Activated naive CD4-positive, alpha-beta T cell treated with anti-CD3 and anti-CD28 coated beads for 36 hours (primary cell): ENCODE measurements at places on chromosomes 2 and 18. TPM values are rescaled to one million over a fixed set of nuclear protein-coding genes. Genes with fewer than 3 reads are reported as not detected.

GRCh38 chr2:147739508-147739907 is 105.3 kb upstream of the ACVR2A start:
- DNase-seq: no peak

DNA sequence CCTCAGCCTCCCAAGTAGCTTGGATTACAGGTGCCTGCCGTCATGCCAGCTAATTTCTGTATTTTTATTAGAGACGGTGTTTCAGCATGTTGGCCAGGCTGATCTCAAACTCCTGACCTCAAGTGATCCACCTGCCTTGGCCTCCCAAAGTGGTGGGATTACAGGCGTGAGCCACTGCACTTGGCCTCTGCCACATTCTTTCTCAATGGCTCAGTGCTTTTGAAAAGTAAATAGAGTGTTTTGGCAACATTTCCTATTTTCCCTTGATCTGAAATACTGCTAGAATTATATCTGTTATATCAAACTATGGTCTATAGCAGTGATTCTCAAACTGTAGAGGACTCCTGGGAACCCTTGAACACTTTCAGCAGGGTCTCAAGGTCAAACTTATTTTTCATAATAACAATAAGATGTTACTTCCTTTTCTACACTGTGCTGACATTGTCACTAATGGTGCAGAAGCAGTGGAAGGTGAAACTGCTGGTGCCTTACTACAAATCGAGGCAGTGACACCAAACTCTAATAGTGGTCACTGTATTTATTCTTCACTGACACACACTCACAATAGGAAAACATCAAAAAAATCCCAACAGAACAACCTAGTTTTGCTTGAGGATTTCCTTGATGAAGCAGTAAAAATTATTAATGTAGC is 10.6 kb downstream of the DAW1 start:
- DNase-seq: no peak

DNA sequence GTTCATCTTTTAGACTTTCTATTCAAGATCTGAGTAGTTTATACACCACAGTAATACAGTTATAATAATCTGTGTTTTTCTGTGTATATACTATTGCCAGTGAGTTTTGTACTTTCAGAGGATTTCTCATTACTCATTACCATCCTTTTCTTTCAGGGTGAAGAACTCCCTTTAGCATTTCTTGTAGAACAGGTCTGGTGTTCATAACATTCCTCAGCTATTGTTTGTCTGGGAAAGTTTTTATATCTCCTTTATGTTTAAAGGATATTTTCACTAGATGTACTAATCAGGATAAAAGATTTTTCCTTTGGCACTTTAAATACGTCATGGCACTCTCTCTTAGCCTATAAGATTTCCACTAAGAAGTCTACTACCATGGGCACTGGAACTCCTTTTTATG is 705.5 kb downstream of the SLC4A3 start:
- DNase-seq: no peak

DNA sequence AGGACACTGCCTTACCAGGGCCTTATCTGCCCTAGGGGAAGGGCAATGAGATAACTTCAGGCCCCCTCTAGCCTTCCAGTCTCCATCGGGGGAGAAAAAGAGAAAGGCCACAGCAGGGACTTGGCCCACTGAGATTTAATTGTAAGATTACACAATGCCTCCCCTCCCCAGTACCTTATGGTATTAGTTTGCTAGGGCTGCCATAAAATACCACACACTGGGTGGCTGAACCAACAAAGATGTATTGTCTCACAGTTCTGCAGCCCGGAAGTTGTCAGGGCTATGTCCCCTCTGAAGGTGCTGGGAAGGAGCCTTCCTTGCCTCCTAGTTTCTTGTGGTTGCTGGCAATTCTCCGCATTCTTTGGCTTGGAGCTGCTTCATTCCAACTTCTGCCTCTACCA is 34.8 kb upstream of the SPATA3 start:
- no peak for DNase-seq

Gene BOK
- not detected for total RNA-seq

Gene DSG4
- total RNA-seq: not detected

Gene ATP6V1C2
- not detected for total RNA-seq

Gene MAPRE3
- 3.8 TPM for total RNA-seq
